ENCODE measurements at places on chromosomes 5 and 9.

GRCh38 chr9:91047993-91048607 lies 246.5 kb downstream of the SYK start:
- peak; percentile 79 for DNase-seq

- no peak for DNase-seq
Measured at GRCh38 chr9:78930281-78930680, 633.4 kb downstream of the PSAT1 start.

DNA sequence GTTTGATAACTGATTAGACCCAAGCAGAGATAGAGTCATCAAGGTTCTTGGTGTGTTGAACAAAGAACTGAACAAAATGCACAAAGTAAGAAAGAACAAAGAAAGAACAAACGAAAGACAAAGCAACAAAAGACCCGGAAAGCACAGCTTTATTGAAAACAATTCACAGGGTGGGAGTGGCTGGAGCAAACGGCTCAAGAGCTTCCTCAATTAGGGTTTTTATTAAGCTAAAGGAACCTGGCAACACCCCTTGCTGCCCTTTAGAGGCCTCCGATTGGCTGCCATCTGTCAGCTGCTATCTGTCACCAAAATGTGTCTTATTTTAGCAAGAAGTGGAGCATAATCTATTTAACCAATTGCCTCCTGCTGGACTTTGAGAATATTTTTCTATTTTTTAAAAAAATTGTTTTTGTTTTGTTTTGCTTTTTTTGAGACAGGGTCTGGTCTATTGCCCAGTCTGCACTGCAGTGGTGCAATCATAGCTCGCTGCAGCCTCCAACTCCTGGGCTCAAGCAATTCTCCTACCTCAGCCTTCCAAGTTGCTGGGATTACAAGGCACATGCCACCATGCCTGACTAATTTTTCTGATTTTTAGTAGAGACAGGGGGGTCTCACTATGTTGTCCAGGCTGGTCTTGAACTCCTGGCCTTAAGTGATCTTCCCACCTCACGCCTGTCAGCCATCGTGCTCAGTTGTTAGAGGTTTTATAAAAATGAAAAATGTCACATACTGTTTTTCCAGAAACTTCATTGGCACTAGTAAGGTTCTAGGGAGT lies 7.7 kb upstream of the ABO start:
- no peak for DNase-seq

- DNase-seq = no peak
Measured at GRCh38 chr5:175516933-175517823, 38.8 kb downstream of the SFXN1 start.

GRCh38 chr5:56412601-56413379 lies 179.7 kb upstream of the ANKRD55 start:
- no peak for DNase-seq
